AG04450 (cell line): ENCODE measurements at places on chromosomes 1 and 21.

DNA sequence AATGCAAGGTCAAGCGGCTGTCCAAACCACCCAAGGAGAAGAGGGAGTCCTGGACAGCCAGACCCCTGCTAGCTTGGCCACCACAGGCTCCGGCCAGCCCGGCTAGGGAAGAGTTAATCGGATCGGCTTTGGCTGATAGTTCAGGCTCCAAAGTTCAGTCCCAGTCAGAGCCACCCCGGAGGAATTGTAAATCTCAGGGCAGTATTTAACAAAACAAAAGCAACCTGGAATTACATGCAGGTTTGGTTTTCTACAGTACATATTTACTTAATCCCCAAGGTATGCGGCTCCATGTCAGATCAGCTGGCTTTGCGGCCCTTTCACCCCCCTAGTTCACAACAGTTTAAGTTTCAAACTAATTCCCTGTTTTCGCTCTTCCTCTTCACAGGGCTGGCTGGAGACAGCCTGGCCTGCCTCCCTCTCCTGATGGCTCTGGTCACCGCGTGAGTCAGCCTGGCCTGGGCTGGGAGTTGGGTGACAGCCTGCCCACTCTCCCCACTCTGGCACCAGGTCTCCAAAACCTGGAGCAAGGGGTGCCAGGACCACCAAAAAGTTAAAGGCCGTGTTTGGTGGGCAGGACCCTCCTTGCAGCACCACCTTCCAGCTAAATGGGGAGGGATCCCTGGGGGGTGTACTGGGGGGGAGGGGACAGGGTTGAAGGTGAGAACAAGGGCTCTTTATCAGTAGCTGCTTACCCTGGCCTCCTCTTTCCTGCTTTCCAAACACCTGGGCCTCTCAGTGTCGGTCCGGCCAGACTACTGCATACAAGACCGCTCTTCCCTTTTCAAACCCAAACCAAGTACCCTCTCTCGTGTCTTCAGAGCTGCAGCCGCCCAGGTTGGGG lies 1.9 kb downstream of the DHRS3 start:
- no peak for DNase-seq

GRCh38 chr1:67162954-67163353 lies 3.3 kb upstream of the IL23R start:
- no peak for DNase-seq

GRCh38 chr1:210117198-210117597 lies 115.4 kb upstream of the SERTAD4 start:
- no peak for DNase-seq

DNA sequence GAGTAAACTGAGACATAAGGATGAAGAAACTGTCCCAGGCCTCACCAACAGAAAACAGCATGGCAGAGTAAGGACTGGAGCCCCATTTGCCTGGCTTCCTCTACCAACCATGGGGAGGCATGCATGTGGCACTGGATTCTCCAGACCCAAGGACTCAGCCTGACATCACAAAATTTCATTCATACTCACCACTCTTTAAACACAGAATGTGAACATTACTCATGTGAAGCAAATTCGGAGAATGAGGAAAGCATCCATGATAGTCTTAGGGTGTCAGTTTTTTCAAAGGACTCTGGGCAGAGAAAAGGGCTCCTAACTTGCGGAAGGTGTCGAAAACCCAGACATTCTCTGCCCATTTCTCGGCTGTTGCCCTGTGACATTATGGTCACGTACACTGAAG lies 83.9 kb downstream of the PCNX2 start:
- DNase-seq = no peak

DNA sequence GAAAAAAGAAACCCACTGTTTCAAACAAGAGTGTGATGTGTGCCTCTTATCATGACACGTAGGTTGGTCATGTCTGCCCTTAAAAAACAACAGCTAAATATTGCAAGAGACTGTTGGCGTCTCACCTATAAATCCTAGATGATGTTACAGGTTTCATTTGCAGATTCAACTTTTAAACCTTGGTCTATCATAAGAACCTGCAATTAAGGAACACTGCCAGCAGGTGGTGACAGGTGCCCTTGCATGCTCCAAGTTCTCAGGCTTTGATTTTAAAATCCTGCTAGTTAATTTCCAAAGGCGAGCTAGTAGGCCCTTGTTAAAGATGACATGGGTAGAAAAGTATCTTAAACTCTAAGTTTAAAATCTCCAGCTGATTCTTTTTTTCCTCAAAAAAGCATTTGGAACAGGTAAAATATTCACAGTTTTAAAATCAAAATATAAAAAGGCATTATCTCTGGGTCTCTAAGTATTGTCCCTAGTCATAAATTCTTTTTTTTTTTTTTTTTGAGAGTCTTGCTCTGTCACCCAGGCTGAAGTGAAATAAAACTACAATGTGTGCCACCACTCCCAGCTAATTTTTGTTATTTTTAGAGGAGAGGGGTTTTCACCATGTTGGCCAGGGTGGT lies 39.1 kb downstream of the CLSTN1 start:
- DNase-seq = peak; percentile 33

GRCh38 chr1:169193191-169193850 lies 86.8 kb downstream of the ATP1B1 start:
- DNase-seq = no peak

DNA sequence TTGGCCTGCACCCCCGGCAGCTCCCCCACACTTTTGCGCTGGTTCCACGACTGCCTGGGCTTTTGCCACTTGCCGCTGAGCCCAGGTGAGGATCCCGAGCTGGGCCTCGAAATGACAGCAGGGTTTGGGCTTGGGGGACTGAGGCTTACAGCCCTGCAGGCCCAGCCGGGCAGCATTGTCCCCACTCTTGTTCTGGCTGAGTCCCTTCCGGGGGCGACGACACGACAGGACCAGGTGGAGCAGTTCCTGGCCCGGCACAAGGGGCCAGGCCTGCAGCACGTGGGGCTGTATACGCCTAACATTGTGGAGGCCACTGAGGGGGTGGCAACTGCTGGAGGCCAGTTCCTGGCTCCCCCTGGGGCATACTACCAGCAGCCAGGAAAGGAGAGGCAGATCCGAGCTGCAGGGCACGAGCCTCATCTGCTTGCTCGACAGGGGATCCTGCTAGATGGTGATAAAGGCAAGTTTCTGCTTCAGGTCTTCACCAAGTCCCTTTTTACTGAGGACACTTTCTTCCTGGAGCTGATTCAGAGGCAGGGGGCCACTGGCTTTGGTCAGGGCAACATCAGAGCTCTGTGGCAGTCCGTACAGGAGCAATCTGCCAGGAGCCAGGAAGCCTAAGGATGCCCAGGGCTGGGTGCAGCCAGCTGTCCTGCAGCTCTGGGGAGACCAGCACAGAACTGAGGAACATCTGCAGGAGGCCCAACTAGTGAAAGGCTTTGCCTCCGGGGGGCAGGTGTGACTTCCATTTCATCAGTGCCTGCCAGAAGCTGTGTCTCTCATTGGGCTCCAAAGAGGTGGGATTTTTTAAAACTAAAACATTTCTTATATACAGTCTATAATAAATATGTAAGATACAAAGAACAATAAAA lies 1.2 kb downstream of the HPDL start:
- no peak for DNase-seq

DNA sequence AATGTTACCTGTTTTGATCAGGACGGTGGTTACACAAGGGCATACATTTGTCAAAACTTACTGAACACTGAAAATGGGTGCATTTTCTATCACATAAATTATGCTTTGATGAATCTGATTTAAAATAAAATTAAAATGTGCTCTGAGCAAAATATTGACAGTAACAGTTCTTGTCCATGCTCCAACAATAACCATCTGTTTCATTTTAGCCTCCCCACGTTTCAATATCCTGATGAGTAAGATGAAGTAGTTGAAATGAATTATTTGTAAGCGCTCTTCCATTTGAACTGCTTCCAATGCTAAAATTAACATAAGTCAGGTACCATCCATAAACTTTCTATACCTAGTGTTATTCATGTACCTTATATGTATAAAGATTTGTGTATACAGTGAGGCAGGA lies 365.4 kb downstream of the LTN1 start:
- DNase-seq = no peak

DNA sequence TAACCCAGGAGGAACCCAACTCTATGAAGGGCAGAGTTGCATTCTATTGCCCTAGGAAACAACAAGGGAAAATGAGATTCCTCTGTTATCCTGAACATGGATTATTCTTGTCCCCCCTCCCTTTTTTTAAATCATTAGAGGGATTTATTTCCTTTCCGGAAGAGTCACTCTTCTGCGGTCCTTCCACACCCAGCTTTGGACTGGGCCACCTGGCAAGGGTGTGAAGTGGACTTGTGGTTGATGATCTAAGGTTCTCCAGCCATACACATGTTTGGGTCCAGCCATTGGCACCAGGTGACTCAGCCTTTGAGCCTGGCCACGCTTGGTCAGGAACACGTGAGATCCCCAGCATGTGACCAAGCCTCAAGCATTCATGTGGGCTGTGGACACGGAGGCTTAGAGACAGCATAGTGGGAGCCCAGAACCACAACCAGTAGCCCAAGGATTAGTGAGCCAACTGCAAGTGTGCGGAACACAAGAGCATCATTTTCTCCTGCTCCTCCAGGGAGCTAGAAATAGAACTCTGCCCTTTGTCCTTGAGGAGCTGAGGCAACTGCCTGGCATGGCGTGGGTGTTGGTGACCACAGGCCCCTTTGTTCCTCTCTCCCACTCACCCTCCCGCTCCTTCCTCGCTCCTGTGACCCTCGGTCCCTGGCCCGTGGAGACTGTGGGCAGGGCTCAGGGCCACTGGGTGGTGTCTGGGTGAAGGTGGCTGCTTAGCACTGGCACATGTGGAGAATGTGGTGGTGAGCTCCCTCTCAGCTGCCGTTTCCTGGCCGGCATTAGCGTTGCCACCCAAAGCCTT lies 50.1 kb downstream of the NENF start:
- no peak for DNase-seq

DNA sequence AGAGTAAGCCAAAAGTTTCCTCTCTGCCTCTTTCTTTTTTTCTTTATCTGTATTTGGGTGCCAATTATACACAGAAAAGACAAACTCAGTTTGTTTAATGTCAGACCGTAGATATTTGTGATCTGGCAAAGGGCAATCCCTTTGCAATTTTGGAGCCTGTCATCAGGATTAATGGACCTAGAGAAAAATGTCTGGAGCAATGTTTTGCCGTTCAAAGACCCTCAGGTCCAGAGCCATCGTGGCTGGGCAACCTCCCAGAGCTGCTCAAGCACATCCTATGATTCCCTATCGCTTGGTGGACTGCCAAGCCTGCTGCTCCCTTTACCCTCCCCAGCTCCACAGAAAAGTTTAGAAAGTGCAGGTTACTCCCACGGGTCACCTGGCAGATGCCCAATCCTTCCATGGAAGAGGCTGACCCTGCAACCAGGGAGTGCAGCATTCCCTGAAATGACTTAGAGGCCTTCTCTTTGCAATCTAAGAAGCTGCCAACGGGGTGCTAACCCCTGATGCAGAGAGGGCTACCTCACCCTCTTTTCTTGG lies 112.5 kb upstream of the NGF start:
- no peak for DNase-seq

DNA sequence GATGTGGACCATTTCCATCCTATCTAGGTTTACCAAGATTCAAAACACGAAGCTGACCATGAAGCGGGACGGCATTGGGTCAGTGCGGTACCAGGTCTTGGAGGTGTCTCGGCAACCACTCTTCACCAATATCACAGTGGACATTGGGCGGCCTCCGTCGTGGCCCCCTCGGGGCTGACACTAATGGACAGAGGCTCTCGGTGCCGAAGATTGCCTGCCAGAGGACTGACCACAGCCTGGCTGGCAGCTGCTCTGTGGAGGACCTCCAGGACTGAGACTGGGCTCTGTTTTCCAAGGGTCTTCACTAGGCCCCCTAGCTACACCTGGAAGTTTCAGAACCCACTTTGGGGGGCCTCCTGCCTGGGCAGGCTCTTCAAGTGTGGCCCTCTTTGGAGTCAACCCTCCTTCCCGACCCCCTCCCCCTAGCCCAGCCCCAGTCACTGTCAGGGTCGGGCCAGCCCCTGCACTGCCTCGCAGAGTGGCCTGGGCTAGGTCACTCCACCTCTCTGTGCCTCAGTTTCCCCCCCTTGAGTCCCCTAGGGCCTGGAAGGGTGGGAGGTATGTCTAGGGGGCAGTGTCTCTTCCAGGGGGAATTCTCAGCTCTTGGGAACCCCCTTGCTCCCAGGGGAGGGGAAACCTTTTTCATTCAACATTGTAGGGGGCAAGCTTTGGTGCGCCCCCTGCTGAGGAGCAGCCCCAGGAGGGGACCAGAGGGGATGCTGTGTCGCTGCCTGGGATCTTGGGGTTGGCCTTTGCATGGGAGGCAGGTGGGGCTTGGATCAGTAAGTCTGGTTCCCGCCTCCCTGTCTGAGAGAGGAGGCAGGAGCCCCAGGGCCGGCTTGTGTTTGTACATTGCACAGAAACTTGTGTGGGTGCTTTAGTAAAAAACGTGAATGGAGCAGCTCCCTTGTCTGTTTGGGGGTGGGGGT lies 864 bp upstream of the CCDC24 start:
- no peak for DNase-seq

DNA sequence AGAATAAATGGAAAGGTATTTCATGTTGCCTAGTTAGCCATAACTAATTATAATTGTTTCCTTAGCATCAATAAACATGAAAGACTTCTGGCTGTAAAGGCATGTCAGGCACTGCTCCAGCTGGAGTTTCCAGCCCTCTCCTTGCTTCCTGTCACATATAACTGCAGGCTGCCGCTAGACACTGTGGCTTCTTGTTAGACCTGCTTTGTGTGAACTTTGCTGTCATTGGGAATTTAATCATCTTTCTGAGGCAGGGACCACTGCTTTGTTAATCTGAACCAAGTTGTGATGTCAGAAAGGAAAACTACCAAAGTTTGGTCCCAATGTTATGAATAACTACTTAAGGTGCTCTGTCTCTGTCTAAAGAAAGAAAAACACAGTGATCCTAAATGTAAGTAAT lies 90.3 kb upstream of the DUSP10 start:
- DNase-seq = no peak
